ENCODE measurements at places on chromosomes 3 and 15.

- H3K27ac ChIP-seq: no peak overlapping the region
- no peak for DNase-seq
- no peaks in the 10 kb centered on the region for H3K27me3 ChIP-seq
Measured at GRCh38 chr3:14130230-14130629, 5.4 kb downstream of the TMEM43 start.

DNA sequence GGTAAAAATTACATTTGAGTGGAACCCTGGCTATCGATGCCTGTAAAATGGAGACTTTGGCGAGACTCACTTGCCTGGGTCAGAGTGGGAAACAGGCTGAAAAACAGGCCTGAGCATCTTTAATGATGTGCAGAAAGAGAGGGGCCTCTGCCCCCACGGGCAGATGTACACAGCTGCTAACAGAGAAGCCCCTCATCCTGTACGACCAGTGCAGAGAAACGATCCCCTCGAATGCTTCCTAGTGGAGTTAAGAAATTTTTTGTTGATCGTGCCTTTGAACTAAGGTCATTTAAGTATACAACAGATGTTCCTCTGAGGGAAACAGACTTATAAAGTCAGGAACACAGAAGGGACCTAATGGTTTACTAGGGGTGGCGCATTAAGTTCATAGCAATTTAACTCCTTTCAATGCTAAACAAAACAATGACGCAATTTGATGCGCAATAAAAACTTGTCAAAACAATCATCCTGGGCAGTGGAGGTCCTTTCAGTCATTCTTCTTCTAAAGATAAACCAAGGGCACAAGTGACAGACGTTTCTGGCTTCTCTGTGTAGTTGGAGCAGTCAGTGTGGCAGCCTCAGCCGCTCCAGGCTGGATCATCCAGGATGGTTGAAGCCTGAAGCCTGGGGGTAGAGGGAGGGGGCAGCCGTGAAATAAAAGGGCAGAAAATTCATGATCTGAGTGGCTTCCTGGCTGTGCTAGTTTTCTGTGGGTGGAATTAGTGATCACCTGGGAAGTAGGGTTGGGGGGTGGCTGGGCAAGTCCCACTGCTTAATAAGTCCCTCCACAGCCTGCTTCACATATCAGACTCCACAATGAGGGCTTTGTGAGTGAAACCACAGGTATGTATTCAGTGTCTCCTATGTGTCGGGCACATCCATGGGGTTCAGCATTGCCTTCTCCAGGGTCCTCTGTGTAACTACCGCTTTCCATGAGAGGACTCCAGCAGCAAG is 50.8 kb upstream of the MRPS22 start:
- H3K36me3 ChIP-seq: no peaks in the 10 kb centered on the region
- no peaks in the 10 kb centered on the region for H3K4me1 ChIP-seq

GRCh38 chr3:178112134-178112533 is 424.1 kb upstream of the KCNMB2 start:
- H3K36me3 ChIP-seq: no peaks in the 10 kb centered on the region
- no peak for DNase-seq
- no peaks in the 10 kb centered on the region for H3K27me3 ChIP-seq
- H3K4me1 ChIP-seq: no peaks in the 10 kb centered on the region

DNA sequence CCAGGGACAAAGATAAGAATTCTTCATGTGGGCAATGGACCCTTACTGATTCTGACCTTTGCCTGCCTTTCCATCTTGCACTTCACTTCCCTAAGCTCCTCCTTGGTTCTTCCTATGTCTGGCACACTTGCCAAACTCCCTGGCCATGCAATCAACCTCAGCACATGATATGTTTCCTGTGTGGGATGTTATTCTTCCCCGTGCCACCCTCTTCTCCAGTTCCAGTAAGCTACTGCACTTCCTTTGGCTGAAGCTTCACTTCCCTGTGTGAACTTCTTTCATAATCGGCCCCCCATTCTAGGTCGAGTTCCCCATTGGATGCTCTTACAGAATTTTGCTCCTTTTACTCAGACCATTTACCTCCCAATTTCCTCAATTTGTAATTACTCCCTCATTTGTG is 10.7 kb upstream of the TASOR start:
- no peak for DNase-seq
- H3K36me3 ChIP-seq: no peaks in the 10 kb centered on the region
- H3K4me1 ChIP-seq: no peaks in the 10 kb centered on the region
- H3K27ac ChIP-seq: no peak overlapping the region
- H3K27me3 ChIP-seq: no peaks in the 10 kb centered on the region
- no peak overlapping the region for H3K4me3 ChIP-seq

DNA sequence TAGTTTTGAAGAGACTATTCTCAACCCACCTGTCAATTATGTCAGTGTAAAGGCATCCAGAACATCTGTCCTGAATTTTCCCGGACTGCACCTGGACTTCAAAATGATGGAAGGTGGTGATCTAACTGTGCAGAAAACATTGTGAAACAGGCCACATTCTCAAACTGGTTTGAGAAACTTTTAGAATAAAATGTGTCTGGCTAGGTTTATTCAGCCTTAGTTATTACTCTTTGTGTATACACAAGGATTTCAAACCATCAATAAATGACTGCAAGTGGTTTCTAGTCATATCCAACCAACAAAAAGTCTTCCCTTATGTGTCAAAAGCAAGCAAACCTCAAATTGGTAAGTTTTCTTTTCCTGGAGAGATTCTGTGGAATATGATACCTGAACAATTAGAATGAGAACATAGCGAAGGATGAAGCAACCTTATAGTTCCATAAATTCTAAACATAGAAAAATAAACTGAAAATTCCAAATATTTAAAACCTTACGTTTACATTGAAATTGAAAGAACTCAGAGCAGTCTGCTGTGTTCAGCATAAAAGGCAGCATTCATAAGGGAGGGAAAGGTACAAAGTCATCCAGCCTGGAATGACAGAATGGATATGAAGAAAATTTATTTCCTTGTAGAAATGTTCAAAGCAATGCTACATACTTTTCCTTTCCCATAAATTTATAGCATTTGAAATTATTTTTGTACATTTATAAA is 306.6 kb upstream of the TGFBR2 start:
- H3K36me3 ChIP-seq: no peaks in the 10 kb centered on the region
- no peak overlapping the region for H3K27ac ChIP-seq
- H3K4me3 ChIP-seq: no peak overlapping the region
- no peaks in the 10 kb centered on the region for H3K27me3 ChIP-seq

All from neuronal stem cell (in vitro differentiated cells).